Skin of body (tissue), 3 donors: ENCODE measurements at places on chromosomes 2 and 18. TPM values are rescaled to one million over a fixed set of nuclear protein-coding genes. Genes with fewer than 3 reads are reported as not detected.

REG3G gene
- total RNA-seq = not detected

DHRS9 gene
- 1.6 TPM for total RNA-seq

UGT1A10 gene
- not detected for total RNA-seq

SLC4A5 gene
- 2.1 TPM for total RNA-seq

POTEC gene
- not detected for total RNA-seq

LAMA1 gene
- 2.4 TPM for total RNA-seq

CDH7 gene
- total RNA-seq = 0.79 TPM

ELOA2 gene
- not detected for total RNA-seq

ERBB4 gene
- total RNA-seq = 2.1 TPM
